ENCODE measurements at places on chromosomes 2 and 18.

DNA sequence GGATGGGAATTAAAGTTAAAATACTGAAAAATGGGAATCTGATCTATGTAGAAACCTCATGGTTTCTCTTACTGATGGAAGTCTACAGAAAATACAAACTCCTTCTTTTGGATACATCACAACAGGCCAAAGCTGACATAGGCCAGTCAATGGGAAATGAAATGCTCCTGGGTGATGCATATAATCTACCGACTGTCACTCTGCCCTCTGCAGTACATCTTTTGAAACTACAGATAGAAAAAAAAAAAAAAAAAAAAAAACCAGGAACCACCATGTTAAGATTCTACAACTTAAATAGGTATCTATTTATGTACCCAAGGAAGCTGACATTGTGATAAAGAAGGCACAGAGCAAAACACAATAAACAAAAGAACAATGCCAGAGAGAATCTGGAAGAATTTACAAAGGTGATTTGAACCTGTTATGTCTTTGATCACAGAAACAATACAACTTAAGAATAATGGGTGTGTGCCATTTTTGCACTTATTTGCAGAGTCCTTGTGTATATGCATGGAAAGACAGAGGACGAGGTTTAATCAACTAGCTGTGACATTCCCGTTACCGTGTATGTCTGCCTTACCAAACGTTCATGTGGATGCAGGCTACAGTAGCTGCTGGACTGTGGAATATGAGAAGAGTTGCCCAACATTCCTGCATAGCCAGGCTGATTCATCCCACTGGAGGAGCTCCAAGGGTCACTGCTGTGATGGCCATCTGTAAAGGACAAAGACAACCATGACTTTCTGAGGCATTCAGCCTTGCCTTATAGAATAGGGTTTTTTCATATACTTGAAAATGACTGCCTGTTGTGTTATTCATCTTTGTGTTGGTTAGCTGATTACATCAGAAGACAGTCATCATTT, 312.7 kb downstream of the TCF4 start:
- no peak for DNase-seq

- DNase-seq: no peak
These were observed 37.0 kb downstream of the GCG start for GRCh38 chr2:162115076-162115475.

DNA sequence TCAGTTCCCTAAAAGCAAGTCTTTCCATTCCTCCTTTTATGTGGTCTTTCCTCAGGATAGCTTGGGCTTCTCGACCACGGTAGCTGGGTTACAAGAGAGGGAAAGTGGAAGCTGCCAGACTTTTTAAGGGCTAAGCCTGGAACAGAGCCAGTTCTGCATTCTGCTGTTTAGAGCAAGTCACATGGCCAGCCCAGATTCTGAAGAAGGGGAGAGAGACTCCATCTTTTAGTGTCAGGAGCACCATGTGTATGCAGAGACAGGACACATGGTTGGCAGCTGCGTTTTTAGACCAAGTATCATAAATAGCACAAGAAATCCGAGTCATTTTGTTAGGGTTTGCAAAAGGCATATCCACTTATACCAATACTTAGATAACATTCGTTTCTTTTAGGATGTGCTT, 4.7 kb downstream of the HMSD start:
- DNase-seq: no peak

DNA sequence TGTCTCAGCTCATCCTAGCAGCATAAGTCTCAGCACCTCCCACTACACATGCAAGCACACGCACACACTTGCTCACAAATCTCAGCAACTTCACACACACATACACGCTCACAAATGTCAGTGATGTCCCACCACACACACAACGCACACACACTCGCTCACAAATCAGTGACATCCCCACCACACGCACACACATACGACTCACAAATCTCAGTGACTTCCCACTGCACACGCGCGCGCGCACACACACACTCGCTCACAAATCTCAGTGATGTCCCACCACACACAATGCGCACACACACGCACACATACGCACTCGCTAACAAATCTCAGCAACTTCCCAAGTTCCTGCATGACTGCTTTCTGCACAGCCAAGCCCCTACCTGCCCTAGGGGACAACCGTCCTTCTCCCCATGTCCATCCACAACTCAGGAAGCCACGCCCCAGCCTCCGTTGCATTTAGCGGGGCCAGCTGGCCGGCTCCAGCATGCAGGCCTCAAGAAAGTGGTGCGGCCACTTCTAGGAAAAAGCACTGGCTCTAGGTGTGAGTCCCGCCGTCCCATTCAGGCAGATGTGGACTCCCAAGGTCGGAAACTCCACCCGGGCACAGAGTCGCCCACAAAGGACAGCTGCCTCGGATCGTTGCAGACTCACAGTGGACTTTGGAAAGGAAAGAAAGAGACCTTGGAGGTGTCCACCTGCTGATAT, 180.1 kb upstream of the SALL3 start:
- no peak for DNase-seq

- DNase-seq: no peak
These were observed 17.5 kb downstream of the BZW1 start for GRCh38 chr2:200829258-200829655.

- no peak for DNase-seq
These were observed 78.5 kb upstream of the STK17B start for GRCh38 chr2:196249860-196250259.

DNA sequence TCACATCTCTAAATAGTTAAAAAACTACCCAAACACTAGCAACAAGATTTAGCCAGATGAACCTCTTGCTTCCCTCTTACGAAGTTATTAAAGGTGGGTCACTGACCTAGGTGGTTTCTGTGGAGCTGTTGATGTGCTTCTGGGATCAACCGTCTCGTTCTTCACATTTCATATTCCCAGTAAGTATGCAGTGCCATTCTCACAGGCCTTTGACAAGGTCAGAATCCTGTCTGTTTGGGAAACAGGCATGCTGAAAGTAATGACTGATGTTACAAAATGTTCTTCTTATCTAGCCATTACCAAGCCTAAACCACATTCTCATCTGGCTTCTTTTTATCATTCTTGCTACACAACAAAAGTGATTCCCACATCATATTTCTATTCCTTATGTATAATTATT, 70.3 kb downstream of the WDR7 start:
- DNase-seq: no peak

DNA sequence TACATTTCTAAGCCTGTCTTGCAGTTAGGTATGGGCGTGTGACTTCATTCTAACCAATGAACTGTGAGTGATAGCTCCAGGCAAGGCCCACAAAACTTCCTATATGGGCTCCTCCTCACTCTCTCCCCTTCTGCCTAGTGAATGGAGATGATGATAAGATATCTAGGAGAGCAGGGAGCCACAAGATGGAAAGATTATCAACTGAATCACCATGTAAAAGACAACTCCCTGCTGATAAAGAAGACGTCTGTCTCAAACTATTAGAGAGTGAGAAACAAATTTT, 237.1 kb downstream of the GPD2 start:
- DNase-seq: no peak

GRCh38 chr2:231541645-231542044, 11.4 kb upstream of the NMUR1 start:
- DNase-seq: no peak

- no peak for DNase-seq
These were observed 25.3 kb upstream of the TACR1 start for GRCh38 chr2:75224636-75225094.

DNA sequence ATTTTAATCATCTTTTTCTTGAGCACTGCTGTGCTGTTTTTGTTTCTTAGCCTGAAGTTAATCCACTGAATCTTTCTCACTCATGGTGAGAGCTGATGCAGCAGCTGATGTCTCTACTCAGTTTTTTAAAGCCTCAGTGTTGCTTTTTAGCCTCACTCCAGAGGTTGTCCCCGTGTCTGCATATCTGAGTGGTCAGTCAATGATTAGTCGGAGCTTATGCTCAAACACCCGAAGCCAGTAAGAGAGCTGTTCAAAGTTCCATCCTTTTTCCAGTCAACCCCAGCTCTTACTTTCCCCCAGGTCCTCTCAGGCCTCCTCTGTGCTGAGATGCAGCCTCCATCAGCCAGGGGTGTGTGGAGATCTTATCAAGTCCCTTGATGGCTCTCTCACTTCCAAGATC, 81.1 kb downstream of the MBOAT2 start:
- no peak for DNase-seq

DNA sequence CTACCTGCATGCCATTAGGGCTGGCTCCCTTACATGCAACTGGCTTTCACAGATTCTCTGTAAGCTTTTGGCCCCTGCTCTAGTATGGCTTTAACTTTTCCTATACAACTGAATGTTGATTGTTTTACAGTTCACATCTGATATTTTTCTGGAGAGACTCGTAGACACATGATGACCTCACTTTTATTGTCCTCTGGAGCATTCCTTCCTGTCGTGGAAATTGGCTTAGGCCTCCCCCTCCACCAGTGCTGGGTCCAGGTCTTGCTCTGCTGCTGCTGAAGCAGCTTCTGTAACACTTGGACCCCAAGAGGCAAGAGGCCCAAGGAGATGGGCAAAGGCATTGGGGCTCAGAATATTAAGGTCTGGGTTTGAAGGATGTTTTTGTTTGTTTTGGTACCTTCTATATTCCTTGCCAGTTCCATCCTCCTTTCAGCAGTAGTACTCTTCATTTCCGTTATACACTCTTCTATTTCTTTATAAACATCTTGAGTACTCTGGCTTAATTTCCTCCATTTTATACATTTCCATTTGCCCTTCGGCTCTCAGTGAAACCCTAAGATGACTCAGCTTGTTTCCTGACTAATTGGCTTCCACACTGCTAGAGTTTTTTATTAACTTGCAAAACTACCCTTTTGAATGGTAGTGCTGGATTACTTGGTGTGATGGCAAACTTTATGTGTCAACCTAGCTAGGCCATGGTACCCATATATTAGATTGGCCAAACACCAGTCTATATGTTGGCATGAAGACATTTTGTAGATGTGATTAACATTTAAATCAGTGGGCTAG, 219.8 kb downstream of the CDCA7 start:
- DNase-seq: no peak

- DNase-seq: no peak
These were observed 636 bp downstream of the CBLN2 start for GRCh38 chr18:72543357-72544055.

GRCh38 chr2:168024459-168024858, 222.9 kb downstream of the STK39 start:
- DNase-seq: no peak

DNA sequence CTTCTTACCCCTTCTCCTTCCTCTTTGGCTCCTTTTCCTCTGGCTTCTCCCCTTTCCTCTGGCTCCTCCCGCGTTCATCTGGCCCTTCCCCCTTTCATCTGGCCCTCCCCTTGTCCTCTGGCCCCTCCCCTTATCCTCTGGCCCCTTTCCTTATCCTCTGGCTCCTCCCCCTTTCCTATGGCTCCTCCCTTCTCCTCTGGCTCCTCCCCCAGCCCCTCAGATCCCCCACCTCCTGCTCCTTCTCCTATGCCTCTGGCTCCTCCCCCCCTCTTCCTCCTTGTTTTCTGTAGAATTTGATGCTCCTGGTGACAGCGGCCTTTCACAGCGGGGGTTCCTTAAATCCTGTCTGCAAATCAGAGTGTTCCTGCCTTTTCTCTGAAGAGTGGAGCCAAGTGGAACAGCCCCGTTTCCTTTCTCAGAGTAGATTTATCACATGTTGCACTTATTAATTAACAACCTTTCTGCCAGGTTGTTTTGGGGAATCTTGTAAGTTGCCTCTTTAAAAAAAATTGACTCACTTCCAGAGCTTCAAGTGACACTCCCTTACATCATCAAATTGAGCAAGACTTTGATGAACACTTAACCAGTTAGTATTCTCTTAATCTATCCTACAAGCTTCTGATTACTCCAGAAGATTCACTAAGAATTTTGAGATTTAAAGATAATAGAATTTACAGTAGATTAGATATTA, 27.9 kb downstream of the FABP1 start:
- DNase-seq: no peak

DNA sequence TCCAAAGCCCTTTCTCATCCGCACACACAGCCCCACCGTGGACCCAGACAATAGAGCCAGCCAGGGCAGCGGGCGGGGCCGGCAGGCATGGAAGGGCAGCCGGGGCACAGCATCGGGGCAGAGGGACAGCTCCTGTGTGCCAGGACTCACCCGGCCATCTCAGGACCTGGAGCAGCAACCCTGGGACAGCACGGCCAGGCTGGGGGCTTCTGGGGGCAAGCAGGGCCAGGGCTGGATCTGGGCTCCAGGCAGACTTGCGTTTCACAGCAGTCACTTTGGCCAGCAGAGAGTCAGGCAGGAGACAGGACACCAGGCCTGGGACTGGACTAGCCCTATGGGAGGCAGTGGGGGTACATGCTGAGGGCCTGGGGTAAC, 15.5 kb downstream of the ANO7 start:
- no peak for DNase-seq

DNA sequence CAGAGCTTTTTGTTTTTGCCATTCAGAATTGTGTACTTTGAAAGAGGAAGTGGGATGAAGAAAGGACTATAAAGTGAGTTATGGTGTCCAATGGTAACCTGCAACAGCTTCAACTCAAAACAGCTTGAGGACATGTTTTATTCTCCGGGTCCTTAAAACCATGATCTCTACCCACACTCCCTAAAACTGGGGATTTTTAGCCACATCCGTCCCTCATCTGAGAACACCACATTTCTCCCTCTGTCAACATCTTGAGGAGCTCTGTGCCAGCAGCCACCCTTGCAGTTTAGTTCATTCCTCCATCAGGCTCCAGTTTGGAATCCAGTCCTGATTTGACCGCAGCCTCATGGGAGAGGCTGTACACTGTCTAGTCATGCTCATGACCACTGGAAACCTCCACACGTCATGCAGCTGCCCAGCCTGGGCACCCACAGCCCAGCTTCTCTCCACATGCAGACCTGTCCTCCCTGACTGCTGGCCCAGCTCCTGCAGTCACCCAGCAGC, 62.6 kb downstream of the C18orf63 start:
- no peak for DNase-seq

DNA sequence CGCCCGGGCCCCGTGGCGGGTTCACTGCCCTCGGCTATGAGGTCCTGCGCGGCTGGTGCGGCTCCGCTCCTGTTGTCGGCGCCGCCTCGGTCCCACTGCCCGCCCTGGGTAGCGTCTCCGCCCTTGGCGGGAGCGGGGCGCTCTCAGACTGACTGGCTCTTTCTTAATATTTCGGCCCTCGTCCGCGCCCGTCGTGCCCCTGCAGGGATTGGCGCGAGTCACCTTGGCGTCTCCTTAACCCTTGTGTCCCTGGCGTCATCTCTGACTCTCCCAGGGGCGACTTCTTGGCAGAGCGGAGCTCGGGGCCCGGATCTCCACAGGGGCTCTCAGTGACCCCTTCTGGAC, 1.3 kb downstream of the PTMA start:
- DNase-seq: peak; percentile 33

DNA sequence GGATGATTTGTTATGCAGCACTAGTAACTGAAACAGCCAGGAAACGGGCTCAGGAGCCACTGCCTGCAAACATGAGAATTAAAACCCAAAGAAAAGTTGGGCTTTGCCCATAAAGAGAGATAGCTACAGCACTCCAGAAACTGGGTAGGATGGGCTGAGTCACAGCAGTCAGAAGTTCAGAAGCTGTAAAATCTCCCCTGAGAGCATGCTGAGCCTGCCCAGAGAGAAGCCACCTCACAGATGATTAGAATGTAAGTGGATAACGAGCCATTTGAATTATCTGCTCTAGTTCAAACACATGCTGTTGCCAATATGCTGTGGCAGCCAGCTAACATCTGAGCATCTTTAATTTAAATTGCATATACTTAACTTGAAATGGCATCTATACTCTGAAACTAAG, 388.1 kb upstream of the ACVR2A start:
- DNase-seq: no peak

All from activated T-cell treated with anti-CD3 and anti-CD28 coated beads for 24 hours (primary cell).